Ureter (tissue), 1 donor: ENCODE measurements at places on chromosomes 5 and 9.

DNA sequence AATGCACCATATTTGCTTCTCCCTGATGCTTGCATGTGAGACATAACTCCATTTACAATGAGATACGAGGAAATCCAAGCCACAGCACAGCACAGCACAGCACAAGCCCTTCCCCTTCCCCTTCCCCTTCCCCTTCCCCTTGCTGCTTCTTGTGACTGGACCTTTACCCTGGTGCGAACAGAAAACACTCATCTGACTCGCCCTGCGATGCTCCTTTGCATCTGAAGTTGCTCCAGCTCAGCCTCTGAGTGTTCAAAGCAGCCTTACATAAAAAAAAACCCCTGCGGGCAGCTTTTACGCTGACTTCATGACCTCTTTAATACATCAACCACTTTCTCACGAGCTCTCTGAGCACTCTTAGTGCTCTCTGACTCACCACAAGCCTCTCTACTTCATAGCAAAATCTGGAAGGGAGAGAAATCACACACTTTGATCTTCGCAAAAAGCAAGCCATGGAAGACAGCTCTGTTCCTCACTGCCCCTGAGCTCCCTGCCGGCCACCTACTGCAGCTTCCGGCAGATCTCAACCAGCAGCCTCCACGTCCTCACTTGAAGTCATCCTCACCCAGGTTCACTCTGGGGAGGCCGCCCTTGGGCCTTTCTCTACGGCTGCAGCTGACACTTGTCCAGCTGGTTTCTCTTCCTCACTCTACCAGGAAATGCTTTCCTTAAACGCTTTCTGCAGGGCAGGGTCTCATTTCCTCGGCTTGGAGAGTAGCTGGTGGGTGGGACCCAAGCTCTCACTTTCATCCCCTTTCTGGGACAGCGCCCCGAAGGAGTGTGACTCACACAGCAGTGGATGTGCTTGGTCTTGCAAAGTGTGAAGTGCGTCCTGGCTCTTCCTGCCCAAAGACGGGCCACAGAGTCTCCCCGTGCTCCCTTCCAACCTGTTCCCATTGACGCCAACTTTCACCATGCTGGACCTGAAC lies 5.3 kb downstream of the SLC34A1 start:
- DNase-seq, result peak; percentile 84

GRCh38 chr9:98018347-98018746 lies 35.2 kb downstream of the ANP32B start:
- DNase-seq, result no peak

DNA sequence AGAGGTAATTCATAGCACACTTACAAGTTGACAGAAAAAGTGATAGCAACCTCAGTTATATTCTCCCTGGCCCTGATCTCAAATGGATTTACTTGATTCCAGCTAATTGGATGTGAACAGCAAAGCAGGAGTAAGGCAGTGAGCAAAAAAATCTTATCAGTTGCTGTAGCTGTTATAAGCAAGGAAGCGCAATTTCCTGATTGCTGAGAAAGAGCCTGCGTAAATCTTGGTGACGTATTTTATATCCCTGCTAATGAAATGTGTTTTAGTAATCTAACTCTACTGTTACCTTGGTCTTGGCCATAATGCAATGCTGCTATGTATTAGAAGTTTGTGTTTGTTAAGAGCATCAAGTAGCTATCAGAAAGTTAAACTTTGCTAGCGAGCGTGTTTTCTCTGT lies 661.2 kb upstream of the SEMA6A start:
- no peak for DNase-seq

DNA sequence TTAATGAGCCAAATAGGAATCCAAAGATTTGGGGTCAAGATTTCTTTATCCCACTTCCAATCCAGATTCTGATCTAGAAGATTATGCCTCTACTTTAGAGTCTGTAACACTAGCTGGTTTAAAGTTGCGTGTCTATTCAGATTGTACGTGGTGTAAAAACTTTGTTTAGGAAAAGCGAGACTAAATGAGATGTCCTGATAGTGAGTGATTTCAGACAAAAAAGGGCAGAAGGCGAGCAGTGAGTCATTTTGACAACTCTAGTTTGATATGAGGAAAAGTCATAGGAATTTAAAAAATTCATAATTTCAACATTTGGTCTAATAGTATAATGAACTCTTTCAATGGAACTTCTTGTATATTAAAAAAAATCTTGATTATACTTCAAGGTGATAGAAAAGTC lies 119.6 kb upstream of the KLF9 start:
- no peak for DNase-seq

DNA sequence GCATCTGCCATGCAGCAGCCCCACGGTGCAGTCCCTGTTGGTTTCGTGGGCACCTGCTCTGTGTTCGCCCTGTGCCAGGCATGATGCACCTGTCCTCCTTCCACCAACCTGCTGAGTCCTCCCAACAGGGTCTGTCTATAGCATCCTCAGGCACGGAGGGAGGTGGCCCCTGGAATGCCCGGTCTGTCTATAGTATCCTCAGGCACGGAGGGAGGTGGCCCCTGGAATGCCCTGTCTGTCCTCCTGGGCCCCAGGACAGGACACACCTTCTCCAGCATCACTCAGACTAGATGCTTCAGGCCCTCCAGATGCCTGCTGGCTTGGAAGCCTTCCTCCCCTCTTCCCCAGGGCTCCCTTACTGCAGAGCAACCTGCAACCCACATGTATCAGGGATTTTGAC lies 9.9 kb upstream of the PHYHD1 start:
- no peak for DNase-seq

- no peak for DNase-seq
Observed at GRCh38 chr5:136703706-136704105, 338.4 kb upstream of the TRPC7 start.

DNA sequence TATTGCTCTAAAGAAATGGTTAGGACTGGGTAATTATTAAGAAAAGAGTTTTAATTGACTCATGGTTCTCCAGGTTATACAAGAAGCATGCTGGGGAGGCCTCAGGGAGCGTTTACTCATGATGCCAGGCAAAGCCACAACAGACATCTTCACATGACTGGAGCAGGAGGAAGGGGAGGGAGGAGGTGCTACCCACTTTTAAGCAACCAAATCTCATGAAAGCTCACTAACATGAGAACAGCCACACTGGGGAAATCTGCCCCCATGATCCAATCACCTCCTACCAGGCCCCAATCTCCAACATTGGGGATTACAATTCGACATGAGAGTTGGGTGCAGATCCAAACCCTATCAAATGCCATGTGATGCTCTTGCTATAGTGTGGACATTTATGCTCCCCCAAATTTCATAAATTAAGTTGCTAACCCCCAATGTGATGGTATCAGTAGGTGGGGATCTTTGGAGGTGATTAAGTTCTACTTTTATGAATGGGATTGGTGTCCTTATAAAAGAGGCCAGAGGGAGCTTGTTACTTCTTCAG lies 773.6 kb upstream of the CDH10 start:
- DNase-seq, result no peak

DNA sequence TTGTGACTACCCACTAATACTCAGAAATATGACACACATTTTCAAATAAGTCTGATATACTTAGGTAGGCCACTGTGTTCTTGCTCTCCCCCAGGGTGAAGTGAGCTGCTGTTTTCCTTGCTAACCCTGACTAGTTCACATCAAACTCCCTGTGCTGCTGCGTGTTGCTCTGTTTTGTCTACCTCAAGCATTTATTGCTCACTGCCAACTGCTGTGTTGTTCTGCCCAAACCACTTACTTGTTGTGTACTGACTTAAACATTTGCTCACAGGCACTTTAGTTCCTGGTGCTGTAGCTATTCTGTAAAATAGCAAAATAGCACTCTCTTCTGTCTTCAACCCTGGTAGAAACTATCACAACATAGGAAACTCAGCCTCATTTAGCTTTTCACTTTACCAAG lies 255.7 kb downstream of the HCN1 start:
- DNase-seq, result no peak

- no peak for DNase-seq
Observed at GRCh38 chr9:97703437-97704344, 6.6 kb upstream of the XPA start.
